Brain microvascular endothelial cell (primary cell): ENCODE measurements at places on chromosomes 12 and 14.
A peak's percentile ranks its signal among the peaks of the same experiment; 100 is the strongest.

DNA sequence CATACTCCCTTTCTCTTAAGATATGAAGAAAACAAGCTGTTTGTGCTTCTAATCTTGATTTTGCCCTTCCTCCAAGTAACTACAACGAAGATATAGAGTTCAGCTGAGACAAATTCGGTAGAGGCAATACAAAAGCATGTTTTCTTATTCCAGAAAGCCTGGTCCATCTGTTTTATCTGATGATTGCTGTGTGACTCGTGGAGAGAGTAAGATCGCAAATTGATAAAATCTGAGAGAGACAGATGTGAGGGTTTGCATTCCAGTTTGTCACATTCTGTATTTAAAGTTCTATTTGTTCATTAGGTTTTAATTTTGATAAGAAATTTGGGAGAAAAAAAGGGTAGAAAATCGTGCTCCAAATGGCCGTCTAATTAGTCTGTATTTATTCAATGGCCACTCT lies 192.1 kb downstream of the CPNE8 start:
- no peak for DNase-seq

GRCh38 chr14:82067221-82067875 lies 533.7 kb upstream of the SEL1L start:
- no peak for DNase-seq

GRCh38 chr14:65224799-65225198 lies 122.5 kb upstream of the MAX start:
- no peak for DNase-seq

GRCh38 chr12:114767084-114767760 lies 83.2 kb upstream of the TBX3 start:
- no peak for DNase-seq

GRCh38 chr12:6038160-6038559 lies 86.3 kb downstream of the VWF start:
- DNase-seq: peak; percentile 78

DNA sequence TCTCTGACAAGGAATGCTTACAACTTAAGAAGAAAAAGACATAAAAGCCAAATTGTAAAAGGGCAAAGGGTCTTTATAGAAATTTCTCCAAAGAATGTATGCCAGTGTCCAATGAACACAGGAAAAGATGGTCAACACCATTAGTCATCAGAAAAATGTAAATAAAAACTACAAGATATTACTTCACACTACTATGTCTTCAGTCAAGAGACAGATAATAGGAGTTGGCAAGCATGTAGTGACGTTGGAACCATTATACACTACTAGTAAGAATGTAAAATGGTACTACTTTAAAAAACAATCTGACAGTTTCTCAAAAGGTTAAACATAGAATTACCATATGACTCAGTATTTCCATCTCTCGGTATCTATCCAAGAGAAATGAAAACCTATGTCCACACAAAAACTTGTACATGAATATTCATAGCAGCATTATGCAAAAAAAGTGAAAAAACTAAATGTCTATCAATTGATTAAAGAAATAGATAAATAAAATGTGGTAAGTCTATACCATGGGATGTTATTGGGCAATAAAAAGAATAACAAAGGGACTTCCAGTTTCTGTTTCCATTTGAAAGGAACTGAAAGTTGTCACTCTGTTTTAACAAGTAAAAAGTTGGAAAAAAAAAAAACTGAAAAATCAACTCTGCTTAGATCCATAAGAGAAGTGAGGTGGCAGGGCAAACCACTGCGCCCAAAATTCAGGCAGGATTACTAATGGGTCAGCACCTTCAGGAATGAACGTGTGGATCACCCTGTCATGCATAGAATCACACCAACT lies 69.8 kb downstream of the ALG10B start:
- DNase-seq: no peak

DNA sequence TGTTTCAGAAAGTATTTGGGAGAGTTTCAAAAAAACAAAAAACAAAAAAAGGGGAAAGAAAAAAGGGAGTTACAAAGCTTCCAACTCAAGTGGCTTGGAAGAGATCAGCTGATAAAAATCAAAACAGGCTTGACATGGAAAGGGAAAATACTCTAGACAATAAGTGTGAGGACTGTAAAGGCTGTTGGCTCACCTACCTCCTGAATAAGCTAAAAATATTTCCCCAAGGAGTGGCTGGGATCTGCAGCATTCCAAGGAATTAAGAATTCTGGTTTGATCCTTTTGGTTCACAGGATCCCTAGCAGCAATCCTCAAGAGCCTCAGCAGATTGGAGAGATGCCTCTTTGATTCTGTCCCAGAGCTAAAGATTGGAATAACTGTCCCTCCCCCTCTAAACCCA lies 11.2 kb upstream of the AJUBA start:
- DNase-seq: no peak

DNA sequence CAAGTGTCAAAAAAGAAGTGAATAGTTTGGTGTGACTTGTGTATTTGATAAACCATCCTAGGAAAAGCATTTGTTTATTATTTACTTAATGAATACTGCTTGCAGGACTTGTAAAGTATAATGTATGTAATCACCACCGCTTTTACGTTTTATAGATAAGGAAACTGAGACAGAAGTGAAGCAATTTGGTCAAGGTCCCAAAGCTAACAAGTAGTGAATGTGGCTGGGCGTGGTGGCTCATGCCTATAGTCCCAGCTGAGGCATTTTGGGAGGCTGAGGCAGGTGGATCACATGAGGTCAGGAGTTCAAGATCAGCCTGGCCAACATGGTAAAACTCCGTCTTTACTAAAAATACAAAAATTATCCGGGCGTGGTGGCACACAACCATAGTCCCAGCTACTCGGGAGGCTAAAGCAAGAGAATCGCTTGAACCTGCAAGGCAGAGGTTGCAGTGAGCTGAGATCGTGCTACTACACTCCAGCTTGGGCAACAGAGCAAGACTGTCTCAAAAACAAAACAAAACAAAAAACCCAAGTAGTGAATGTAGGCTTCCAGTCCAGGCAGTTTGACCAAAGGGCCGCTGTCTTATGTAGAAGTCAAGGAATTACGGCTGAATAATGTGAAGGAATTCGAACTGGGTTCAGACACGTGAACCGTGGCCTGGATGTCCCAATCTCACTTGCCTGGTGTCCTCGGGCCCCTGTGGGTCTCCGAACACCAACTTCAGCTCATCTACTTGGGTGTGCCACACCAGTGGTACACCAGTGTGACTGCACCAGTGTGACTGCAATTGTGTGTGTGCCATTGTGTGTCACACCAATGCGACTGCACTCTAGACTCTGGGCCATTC lies 88.3 kb upstream of the MED13L start:
- DNase-seq: no peak

DNA sequence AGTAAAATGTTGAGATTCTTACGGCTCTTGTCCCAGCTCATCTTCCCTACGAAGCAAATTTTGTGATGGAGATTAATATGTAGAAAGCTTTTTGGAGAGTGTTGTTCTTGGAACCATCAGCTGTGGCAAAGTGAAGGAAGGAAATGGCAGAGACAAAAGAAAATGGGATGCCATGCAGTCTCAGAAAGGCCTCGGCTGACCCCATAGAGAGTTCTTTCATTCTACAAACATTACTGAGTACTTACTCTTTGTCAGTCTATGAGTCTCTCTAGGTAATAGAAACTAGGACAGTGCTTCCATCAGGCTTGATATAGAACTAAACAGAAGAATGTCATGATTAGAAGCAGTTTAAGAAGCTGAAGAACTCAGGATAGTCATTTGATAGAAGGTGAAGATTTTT lies 134.1 kb downstream of the PLEKHA5 start:
- peak; percentile 7 for DNase-seq

DNA sequence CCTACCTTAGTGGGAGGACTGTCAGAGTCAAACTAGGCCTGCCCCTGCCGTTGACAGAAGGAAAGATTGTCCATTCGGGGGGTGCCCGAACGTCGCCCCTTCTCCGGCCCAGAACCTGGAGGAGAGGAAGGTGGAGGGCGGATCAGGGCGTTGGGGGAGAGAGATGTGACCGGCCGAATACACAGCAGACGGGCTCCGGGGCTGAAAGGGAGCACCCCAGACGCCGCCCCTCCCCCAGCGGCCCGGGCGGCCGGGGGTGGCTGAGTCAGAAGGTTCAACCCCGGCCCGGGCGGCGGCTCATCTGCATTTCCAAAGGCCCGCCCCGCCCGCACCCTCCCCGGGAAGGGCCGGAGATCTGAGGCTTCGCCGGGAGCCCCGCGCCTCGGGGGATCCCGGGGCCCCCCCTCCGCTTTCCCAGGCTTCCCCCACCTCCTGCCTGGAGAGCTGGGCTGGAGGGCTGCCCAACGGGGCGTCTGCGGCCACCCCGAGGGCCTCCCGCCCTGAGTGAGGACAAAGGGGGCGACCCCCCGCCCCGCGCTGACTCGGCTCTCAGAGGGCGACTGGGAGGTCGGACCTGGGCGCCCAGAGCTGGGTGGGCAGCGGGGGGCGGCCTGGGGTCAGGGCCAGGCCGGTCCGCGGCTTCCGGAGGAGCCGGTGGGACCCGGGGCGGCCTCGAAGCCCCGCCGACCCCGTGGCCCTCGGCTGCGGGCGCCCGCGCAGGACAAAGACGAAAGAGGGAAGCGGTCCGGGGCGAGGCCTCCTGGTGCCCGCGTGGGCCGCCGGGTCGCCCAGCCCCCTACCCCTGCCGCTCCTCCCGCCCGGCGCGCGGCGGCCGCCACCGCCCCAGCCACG lies 3.7 kb upstream of the SETD1B start:
- DNase-seq: peak; percentile 77

GRCh38 chr12:51669271-51669670 lies 78.2 kb downstream of the SCN8A start:
- no peak for DNase-seq

DNA sequence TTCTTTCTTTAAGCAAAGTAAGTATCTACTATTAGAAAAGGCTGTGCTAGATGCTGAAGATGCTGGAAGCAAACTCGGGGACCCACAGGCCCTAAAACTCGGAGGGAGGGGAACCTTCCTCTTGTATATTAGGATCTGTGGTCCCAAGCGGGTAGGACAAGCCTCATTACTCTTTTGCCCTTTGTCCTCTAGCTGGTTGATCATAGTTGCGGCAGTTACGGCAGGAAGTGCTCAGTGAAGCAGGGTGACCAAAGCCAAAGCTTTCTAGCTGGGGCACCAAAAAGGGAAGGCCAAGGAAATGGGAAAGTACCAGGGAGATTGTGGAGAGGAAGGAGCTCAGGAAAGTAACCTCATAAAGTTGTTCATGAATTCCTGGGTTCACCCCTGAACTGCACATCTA lies 76.3 kb downstream of the SCFD1 start:
- DNase-seq: no peak

- DNase-seq: no peak
Measured at GRCh38 chr14:91413547-91414474, 3.8 kb downstream of the CCDC88C start.

GRCh38 chr12:79373896-79374499 lies 316.8 kb downstream of the PAWR start:
- peak; percentile 26 for DNase-seq

- DNase-seq: no peak
Measured at GRCh38 chr14:75969891-75970290, 11.9 kb downstream of the TGFB3 start.

DNA sequence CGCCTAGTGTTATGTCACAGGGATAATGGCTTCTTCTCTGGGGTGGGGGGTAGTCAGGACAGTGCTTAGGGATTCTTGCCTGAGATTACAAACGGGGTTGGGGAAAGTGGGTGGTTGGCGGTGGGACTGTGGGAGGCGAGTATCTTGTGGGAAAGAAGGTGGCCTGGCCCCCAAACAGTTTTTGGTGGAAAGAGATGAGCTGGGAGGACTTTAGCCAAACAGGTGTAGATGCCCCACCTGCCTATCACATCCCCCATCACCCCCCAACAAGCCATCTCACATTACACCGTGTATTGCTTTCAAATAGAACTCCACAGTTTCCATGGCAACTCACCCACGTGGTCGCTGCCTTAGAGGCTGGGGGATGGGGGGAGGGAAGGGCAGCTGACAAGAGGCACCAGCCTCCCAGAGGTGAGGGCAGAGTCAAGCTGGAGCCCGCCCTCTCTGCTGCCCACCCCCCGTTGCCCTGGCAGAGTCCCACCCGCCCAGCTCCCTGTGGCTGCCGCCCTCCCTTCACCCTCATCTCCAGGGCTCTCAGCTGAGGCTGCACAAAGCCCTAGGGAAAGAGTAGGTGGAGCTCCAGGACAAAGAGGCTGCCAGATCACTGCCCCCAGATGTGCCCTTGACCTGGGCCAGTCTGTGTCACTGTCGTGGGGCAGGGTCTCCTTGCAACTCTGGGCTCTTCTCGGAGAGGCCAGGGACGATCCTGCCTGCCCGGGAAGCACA lies 98.3 kb downstream of the LRRC74A start:
- DNase-seq: peak; percentile 32

DNA sequence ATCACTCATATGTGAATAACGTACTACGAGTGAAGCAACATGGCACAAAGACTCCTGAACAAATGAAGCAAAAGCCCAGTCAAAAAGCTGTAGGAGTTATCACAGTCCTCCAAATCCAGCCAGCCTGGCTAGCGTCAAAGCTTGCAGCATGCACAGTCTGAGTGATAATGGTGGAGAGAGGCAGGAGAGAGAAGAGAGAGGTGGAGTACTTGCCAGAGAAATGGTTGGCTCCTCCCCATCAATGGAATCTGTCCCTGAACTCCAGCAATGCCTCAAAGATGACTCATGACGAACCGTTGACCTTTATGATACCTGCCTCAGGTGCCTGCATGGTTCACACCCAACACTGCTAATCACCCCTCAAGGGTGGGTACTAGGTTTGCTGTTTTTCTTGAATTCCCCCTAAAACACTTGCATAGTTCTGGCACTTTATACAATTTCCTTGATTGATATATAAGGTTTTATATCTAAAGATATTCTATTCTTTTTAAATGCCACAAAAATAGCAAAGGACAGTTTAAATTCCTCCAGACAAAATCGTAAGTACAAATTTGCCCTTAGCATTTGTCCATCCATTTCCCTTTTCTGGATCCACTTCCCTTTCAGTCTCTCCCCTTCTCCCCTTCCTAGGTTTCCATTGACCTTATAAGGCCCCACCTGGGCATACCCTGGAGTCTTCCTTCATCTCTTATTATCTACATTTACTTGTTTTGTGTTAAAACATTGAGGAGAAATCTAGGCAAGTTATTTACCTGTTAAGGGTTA lies 10.2 kb downstream of the ARHGDIB start:
- no peak for DNase-seq

DNA sequence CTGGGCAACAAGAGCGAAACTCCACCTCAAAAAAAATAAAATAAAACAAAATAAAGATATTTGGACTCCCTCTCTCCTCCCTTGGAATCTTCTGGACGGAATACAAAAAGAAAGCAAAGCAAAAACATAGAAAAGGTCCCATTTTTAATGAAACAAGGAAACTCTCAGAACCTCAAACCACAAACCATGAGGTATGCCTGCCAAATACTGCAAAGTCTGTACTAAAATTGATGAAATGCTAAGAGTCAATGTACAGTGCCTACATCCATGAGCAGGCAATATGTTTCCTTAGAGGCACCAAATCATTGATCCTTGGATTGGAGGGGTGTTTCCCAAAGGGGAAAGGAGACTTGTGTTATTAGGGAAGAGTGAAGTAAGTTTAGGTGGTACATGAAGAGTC lies 8.2 kb upstream of the RPS6KA5 start:
- DNase-seq: no peak

GRCh38 chr14:60357551-60358149 lies 108.6 kb downstream of the PPM1A start:
- DNase-seq: no peak

GRCh38 chr14:32339188-32339587 lies 10.1 kb downstream of the AKAP6 start:
- no peak for DNase-seq

- DNase-seq: peak; percentile 94
Measured at GRCh38 chr12:6492838-6493496, at the start of gene MRPL51. Gene MRPL51, minus strand, starts transcription at chr12:6493262. Its CDS starts 126 bp downstream, at chr12:6493136.

- no peak for DNase-seq
Measured at GRCh38 chr12:66648033-66648735, 30.7 kb downstream of the GRIP1 start.
